HepG2 (cell line): ENCODE measurements at places on chromosomes 2 and 18.

- no peak for DNase-seq
Measured at GRCh38 chr2:224982226-224982625, 60.0 kb downstream of the DOCK10 start.

- DNase-seq = no peak
Measured at GRCh38 chr2:137165968-137166367, 400.6 kb downstream of the THSD7B start.

DNA sequence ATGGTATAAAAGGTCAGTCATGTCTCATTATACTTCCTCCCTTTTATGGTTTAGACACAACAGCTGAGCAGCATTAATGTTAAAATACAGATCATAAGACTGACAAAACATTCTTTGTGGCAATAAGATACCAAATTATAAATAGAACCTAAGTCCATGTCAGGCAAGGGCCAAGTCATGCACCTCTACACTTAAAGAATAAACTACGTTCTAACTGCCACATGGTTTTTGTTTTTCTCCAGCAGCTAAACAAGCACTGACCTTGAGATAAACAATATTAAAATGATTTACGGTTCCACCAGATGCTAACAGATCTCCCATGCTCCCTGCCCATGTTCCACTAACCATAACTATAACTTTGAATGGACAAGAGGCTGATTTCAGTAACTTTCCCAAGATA lies 368.6 kb upstream of the TFPI start:
- no peak for DNase-seq

DNA sequence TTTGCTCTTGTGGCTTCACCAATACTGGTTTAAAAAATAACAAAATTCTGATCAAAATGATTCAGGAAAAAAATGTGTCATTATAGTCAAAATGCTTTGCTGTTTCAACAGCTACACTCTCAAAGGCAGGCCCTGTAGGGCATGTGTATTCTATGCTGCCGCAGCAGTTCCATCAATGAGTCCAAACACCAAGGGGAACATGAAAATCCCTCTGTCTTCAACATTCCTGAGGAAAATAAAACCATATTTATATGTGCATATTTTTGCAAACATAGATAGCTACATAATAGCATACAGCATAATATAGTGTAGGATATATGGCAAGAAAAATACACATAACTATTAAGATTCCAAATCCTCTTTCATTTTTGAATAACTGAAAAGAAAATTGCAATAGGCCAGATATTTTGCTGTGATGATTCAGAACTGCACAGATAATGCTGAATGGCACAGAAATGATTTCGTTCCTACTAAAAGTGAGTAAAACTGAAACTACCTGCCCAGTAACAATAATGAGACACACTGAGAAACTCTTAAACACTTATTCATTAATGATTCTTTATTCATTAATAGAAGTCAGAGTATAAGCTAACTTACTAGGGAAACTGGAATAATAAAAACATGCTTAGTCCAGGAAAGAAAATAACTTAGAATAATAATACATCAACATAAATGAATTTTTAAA lies 343.8 kb downstream of the SUCLG1 start:
- DNase-seq = no peak

- DNase-seq = no peak
Measured at GRCh38 chr2:178315488-178315948, 121.2 kb downstream of the OSBPL6 start.

DNA sequence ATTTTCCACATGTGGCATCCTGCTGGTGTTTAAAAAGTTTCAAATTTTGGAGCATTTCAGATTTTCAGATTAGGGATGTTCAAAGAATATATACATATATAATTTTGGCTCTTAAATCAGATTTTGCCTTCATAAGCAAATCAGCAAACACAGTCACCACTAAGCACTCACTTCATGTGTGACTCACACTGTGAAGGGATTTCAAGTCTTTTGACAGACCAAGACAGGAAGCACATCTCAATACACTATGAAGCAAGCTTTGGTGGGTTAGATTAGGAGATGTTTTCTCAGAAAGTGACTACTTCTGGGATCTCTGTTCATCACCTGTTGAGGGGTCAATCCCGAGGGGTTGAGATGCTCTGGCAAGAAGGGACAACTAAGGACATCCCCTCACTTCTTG lies 227.8 kb upstream of the RBBP8 start:
- no peak for DNase-seq

- no peak for DNase-seq
Measured at GRCh38 chr18:12428923-12429322, 21.2 kb downstream of the PRELID3A start.

GRCh38 chr18:1665079-1665478 lies 760.4 kb downstream of the ADCYAP1 start:
- DNase-seq = no peak

DNA sequence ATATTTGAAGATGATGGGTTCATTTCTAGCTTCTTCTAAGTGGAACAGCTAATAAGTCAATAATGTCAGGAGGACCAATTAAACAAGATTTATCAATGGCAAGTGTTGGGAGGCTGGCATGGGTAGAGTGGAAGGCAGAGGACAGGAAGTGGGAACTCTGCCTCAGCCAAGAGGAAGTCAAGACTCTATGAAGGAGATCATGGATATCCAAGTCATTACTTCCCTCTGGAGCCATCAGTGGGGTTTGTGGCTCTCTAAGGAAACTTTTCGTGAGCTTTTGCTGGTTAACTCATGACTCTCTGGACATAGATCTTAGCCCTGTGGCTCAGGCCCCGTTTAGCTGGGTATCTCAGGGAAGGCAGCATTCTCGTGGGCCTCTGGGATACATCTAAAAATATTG lies 410.4 kb upstream of the ID2 start:
- DNase-seq = no peak

GRCh38 chr2:98649135-98649991 lies 41.0 kb downstream of the UNC50 start:
- DNase-seq = peak; percentile 83

GRCh38 chr2:101832114-101832513 lies 134.6 kb downstream of the MAP4K4 start:
- DNase-seq = no peak

DNA sequence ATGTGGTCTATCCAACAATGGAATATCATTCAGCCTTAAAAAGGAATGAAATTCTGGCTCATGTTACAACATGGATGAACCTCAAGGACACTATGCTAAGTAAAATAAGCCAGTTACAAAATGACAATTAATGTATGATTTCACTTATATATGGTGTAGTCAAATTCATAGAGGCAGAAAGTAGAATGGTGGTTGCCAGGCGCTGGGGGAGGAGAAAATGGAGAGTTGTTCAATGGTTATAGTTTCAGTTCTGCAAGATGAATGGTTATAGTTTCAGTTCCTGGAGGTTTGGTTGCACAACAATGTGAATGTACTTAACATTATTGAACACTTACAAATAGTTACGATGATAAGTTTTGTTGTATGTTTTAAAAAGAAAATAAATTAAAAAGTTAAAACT lies 79.2 kb upstream of the IL1R2 start:
- DNase-seq = no peak

- peak; percentile 82 for DNase-seq
Measured at GRCh38 chr18:12934454-12935071, 13.2 kb upstream of the SEH1L start.

DNA sequence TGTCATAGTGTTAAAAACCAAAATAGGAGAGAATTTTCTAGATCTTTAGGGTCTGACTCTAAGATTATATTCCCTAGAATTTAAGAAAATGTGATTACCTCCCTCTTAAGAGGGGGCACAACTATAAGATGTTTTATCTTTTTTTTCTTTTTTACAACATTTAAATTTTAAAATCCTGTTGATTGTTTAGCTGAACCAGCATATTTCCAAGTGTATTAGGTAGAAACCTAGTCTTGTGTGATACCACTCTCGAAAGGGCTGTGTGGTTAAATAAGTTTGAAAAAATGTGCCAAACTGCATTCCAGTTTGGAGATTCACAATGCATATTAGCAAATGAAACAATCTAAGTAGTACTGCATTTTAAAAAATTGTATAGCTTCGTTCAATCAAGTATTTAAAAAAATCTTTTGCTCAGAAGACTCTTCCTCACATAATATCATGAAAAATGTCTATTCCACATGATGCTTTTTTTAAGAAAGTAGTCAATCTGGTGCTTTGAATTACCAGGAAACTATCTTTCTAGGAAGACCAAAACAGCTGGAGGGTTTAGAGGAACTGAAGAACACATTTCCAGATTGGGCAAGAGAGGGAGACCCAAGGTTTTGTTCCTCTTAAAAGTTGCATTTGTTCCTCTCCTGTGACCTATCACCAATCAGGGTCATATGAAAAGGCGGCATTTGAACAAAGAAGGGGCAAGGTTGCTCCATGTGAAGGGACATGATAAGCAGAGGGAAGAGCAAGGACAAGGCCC lies 98.8 kb downstream of the DPP4 start:
- no peak for DNase-seq

- peak; percentile 75 for DNase-seq
Measured at GRCh38 chr2:38465789-38466127, 88.7 kb upstream of the ATL2 start.
